Fibroblast of skin of abdomen (primary cell): ENCODE measurements at places on chromosomes 13 and 19.

- no peak for DNase-seq
Observed at GRCh38 chr13:44514278-44514677, 61.9 kb downstream of the TSC22D1 start.

- peak; percentile 99 for DNase-seq
Observed at GRCh38 chr19:1028062-1028926, 1.9 kb downstream of the CNN2 start.

GRCh38 chr13:31982124-31982523 is 49.5 kb upstream of the FRY start:
- DNase-seq, result peak; percentile 71

GRCh38 chr13:92589955-92590354 is 636.7 kb upstream of the GPC6 start:
- DNase-seq, result no peak

GRCh38 chr19:53877361-53877766 is 4.6 kb upstream of the PRKCG start:
- no peak for DNase-seq

GRCh38 chr13:112877976-112878955 is 90.7 kb upstream of the MCF2L start:
- no peak for DNase-seq

GRCh38 chr19:30335306-30335886 is 36.8 kb upstream of the ZNF536 start:
- no peak for DNase-seq

DNA sequence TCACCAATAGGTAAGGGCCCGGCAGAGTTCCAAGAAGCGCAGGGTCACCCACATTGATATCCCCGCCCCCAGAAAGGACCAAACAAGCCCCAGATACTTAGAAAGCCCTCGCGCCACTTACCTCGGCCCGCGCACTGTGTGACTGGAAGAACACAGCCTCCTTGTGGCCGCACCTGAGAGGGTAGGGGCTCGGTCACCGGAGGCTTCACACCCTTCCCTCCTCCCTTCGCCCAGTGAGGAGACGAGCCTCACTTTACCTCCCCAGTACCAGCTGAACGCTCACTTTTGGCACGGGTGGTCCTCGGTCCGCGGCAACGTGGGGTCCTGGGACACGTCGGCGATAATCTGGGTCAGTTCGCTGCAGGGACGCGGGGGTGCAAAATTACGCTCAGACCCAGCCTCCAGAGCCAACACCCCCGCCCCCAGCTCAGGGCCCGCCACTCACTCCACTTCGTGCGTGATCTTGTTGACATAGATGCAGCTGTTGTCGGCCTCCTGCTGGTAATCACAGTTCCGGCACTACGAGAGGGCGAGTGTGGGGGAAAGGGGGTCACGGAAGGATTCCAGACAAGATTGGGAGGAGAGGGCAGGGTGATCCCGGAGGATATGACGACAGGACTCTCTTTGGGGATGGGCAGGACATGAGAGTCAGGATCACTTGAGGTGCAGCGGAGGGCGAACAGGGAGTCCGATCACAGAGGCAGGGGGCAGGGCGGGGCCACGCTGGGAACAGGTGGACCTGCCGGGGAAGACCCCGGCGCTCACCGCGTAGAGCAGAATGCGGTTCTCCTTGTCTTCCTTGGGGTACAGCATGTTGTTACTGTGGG is 568 bp downstream of the POLR2I start:
- DNase-seq, result peak; percentile 28

- no peak for DNase-seq
Observed at GRCh38 chr13:87684850-87685742, 13.9 kb downstream of the SLITRK5 start.

DNA sequence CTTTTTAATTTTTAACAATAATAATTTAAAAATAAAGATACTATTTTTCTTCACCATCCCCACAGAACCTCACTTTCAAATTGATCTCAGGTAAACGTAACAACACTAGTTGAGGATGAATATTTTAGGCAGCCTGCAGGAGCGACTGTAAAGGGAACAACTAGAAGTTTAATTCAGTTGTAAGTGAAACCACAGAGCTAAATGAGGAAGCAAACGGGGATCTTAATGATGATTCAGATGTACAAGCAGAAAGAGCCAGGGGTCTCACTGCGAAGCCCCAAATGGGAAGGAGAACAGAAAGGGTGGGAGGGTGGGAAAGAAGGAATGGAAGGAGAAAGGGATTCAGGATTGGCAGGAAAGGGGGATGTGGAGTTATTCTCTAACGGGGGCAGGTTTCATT is 54.6 kb upstream of the RAP2A start:
- DNase-seq, result no peak

DNA sequence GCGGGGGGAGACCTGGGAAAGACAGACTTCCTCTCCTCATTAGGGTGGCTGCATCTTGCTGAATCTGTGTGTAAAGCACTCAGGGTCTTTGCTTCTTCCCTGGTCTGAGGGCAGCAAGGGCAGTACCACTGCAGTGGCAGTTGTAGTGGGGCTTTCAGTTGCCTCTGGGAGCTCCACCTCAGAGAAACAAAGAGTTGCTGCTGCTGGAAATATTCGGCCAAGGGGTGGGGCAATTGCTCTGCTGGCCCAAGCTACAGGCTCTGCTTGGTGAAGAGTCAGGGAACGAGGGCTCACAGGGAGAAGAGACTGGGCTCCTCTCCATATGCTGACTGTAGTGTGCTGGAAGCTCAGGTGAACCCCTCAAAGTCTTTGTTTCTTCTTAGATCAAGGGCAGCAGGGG is 52.5 kb downstream of the POSTN start:
- no peak for DNase-seq

- no peak for DNase-seq
Observed at GRCh38 chr19:18120127-18120526, 22.5 kb downstream of the MAST3 start.

- no peak for DNase-seq
Observed at GRCh38 chr19:6660930-6661329, 9.0 kb downstream of the TNFSF14 start.

- no peak for DNase-seq
Observed at GRCh38 chr19:30681162-30682100, 309.2 kb downstream of the ZNF536 start.

DNA sequence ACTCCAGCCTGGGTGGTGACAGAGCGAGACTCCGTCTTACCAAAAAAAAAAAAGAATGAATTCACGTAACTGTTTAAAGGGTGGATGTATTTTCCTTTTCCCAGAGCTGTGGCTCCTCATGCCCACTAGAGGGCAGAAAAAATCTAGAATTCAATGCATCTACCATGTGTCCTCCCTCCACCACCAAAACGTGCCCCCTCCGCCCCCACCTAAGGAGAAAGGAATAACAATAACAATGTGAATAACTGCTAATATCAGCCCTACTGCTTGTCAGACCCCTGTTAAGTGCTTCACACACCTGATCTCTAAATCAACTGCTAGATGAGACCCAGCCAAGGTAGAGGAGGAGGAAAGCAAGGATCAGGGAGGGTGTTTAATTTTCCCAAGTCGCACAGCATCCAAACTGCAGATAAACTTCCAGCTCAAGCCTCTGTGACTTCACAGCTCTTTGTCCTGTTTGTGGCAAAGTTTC is 20.2 kb upstream of the PNMA8B start:
- DNase-seq, result peak; percentile 33

DNA sequence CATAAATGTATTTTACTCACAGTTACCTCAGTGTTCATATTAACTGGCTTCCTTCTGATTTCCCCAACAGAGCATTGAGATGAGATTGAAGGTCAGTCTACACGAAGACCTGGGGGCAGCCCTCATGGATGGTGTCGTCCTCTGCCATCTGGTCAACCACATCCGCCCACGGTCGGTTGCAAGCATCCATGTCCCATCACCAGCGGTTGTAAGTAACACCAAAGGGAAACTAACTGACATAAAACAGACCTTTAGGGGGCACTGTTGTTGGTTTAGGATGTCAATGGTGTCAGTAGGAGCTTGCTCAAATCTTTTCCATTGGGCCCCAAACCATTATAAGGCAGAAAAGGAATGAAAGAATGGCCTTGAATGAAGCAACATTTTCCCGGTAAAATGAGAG is 68.2 kb downstream of the ESD start:
- DNase-seq, result no peak

- no peak for DNase-seq
Observed at GRCh38 chr19:40458597-40458974, 7.0 kb downstream of the BLVRB start.

- DNase-seq, result peak; percentile 24
Observed at GRCh38 chr19:7595466-7596133, at the start of gene CAMSAP3. Gene CAMSAP3, plus strand, starts transcription at chr19:7595863. Its CDS starts 140 bp downstream, at chr19:7596003.

DNA sequence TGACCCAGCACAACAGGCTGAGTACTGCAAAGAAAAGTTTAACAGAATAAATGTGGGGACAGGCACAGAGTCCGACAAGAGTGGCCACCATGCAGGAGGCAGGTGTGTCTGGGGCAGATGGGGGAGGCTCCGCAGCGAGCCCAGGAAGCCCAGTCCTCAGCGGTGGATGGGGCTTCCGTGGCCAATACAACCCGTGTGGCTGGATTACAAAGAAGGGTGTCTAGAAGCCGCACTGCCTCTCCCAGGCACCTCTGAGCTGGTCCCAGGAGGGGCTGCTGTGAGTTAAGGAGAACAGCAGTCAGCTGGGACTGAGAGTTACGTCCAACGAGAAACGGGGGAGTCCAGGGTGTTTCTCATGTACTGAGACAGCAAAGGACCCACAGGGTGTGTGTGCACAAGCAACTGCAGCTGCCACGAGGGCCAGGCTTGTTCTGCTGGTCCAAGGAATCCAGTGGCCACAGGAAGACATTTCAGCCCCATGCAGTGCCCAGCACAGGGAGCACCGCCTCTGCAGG is 70.2 kb downstream of the SPACA7 start:
- no peak for DNase-seq

GRCh38 chr19:3737487-3738205 is 23.8 kb downstream of the APBA3 start:
- no peak for DNase-seq

DNA sequence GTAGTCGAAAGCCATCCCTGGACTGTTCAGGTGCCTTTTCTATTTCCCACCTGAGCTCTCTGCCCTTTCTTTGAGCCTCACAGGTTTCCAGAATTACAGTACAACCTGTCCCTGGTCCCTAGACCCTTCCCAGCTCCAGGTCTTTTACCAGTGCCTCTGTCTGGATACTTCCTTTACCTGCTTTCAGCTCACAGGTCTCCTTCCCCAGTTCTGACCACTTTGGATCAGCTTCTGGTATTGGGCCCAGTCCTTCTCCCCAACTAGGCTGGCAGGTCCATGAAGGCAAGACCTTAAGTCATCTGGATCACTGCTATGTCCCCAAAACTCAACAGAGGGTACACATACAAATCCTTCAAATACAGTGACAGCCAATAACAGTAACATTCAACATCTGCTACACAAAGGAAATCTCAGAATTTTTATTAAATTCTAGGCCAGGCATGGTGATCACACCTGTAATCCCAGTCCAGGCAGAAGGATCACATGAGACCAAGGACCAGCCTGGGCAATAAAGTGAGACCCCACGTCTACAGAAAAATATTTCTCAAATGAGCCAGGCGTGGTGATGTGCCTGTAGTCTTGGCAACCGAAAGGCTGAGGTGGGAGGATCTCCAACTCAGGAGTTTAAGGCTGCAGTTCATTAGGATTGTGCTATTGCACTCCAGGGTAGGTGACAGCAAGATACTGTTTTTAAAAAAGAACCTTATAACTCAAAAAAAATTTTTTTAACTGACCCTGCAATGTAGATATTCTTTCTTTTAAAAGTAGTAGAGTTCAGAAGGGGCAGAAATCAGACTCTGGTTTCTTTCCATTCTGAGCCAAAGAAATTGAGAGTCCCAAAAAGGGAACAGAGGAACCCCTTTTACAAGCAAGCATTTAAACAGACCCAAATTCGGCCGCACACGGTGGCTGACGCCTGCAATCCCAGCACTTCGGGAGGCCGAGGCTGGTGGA is 1.3 kb downstream of the RPS16 start:
- DNase-seq, result no peak

GRCh38 chr13:31046711-31047279 is 114.3 kb downstream of the TEX26 start:
- peak; percentile 47 for DNase-seq

DNA sequence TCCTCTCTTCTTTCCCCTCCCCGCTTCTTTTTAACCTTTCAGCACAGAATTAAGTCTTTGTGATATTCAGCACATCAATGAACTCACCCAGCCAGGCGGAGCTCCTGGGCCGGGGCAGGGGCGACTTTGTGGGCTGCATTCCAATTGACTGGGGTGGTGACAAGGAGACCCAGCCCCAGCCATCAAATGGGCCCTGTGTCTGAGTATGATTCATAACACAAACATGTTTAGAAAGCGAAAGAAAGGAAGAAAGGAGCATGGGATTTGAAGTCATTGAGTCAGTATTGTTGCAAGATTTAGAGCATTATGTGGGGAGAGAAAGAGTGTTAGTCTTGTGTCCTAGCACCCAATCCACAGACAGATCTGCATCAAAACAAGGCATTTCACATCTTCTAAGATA is 185.3 kb downstream of the LHFPL6 start:
- peak; percentile 70 for DNase-seq

DNA sequence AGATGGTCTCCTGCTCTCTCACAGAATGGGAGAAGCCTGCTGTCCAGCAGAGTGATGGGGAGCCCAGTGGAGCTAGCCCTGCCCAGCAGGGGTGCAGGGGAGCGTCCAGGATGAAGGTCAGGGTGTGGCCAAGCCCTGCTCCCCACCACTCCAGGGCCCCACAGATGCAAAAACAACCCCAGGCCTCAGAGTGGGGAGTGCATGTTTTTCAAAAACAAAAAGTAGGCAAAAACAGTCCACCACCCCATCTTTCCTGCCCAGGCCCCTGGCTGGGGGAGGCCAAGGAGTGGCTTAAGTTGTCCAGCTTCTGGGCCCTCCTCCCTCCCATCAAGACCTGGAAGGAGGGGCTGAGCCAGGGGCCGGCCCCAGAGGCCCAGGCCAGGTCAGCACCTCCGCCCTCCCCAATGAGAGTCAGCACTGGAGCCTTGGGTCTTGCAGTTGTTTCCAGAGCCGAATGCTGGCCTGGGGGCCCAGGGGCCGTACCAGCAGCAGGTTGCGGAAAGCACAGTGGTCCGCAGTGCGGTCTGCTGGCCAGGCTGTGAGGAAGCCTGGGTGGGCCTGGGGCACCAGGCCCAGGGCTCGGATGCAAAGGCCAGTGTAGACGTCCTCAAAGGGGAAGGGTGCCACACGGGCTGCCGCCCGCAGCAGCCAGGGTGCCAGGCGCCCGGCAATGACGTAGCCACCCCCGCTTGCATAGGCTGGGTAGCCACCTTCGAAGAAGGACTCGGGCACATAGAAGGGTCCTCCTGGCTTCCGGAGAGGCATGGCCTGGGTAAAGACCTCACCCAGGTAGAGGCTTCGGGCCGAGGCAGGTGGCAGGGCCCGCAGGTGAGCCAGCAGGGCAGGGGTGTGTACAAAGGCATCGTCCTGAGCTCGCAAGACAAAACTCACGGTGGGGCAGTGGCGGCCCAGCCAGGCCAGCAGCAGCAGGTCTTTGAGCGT is 1.7 kb downstream of the B3GNT8 start:
- no peak for DNase-seq
